ENCODE measurements at places on chromosomes 3 and 15.

GRCh38 chr15:24777307-24777706, 101.7 kb downstream of the NPAP1 start:
- DNase-seq: no peak

DNA sequence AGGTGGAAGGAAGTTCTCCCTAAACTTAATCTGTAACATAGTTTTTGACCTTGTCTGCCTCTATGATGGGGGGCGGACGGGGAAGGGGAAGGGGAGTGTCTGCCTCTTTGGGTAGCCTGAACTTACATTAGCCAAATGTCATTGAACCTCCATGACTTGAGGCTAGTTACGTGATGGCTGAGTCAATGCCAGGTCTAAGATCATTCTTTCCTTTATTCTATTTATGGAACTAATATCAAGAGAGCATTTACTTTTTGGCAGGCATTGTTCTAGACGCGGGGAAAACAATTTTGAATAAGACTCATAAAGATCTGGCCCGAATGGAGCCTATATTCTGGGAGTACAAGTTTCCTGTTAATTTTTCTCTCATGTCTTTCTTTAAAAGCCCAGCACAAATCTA, 340.7 kb upstream of the C2CD4B start:
- no peak for DNase-seq

- no peak for DNase-seq
These were observed 194.7 kb downstream of the SQOR start for GRCh38 chr15:45829336-45830153.

DNA sequence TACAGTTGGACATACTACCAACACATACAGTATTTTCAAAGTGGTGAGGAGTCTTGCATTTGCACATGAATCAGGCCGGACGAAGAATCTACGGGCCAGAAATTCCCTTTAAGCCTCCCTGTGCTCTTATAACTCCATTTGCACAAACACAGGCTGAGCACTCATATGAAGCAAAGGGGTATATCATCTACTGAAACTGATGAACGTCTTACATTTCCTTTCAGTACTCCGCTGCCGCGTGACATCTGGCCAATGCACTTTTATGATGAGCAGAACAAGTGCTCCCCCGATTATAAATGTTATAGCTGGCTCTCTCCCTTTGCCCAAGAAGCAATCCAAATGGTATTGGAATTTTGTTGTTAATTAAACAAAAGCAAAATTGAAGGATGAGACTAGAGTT, 110.3 kb upstream of the ICE2 start:
- DNase-seq: peak; percentile 72

DNA sequence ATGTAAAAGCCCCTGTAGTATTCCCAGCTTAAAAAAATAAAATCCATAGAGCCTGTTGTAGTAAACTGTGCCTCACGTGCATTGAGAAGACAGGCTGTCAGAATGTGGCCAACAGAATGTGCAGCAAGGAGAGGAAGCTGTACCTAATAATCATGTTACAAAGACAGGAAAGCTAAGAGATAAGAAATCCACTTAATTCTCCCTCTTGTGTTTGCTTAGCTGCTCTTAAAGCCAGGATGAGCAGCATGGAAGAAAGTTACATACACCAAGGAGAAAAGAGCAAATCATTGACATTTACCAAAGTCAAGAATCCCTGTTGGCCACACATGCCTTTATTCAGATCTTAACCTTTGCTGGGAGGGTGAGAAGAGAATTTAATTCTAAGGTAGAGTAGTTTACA, 85.9 kb downstream of the TNIK start:
- DNase-seq: no peak

GRCh38 chr3:11059090-11059798, 66.7 kb downstream of the SLC6A1 start:
- DNase-seq: peak; percentile 61

GRCh38 chr15:50077651-50078050, 41.4 kb downstream of the ATP8B4 start:
- DNase-seq: no peak

DNA sequence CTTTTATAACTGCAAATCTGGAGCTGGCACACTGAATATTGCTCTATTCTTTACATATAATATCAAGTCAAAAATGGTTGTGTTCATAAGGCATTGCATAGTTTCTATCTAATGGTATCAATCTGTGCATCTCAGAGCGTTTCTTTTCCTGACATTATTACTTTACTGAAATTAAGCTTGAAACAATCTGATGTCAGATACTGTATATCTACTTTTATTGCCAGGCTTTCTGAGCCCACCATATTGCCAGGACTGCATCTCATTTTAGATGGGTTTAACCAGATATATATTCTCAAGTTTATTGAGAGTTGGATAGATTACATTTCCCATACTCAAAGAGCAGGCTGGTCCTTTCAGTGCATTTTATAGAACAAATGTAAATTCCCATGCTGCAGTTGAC, 122.7 kb upstream of the MEIS2 start:
- DNase-seq: no peak

DNA sequence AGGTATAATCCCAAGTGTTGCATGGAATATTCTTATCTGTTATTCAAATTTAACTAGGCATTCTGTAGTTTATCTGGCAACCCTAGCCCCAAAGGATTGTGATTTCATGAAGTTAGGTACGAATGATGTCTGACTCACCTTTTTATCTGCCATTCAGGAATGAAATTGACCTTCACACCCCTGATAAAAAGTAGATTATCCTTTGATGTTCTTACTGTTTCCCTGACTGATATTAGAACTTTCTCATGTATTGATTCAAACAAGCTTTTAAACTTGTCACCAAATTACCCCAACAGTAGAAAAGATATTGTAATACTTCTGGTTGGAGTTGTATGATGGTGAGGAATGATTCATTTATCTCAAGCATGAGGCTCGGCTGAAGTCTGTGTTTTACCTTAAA, 43.6 kb upstream of the CADPS start:
- no peak for DNase-seq

DNA sequence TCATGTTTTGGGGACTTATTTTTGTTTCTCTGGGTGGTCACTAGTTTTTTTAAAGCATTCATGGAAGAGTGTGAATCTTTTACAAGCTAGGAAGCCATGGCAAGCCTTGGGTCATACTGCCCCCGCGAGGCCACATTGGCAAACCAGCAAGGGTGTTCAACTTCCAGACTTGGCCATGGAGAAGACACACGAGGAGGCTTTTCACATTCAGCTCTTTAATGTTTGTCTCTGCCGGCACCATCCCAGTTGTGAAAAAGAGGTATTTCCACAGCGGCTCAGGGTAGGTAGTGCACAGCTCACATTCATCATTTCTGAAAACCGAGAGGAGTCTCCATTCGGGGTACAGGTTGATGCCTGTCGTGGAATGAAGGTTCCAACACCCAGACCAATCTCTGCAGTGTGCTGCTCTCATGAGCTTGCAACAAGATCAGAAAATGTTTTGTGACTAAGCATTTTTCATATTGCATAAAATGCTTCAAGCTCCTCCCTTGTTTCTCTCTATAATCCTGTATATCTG, 7.7 kb downstream of the CCR5 start:
- DNase-seq: peak; percentile 80

DNA sequence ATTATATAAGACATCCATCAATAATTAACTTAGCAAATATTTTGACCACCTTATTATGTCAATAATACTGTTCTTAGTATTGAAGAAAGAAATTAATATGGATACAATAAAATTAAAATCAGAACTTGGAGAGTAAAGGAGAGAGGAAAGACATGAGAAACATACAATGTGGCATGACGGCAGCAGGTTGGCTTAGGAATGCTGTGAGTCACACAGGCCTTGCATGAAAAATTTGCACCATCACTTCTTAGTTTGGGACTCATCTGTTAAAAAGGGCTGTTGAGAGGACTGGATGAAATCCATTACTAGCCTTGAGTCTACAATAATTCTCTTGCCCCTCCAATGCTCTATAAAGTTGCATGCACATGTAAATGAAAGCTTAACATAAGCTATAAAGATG, 880.8 kb downstream of the ROBO1 start:
- no peak for DNase-seq

GRCh38 chr3:154904328-154904727, 175.8 kb upstream of the MME start:
- DNase-seq: no peak

DNA sequence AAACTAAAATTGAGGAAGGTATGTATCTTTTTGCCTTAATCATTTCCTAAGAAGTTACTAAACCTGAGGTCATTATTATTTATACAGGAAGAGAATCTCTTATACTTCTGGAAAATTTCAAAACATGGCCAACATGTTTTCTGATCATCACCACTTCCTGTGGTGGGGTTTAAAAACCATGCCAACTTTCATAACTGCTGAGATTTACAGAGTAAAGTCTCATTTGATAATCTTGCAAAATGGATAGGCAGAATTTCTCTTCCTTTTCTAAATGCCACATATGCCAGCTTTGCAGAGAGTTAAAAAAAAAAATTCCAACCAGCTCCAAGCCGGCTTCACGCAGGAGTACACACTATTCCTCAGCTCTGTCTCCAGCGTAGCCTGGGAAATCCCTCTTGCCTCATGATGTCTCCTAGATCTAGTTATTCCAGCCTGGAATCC, 124.3 kb upstream of the SPRED1 start:
- DNase-seq: peak; percentile 19

GRCh38 chr3:171460725-171461524, 720 bp upstream of the TNIK start:
- peak; percentile 54 for DNase-seq

- no peak for DNase-seq
These were observed 410.6 kb downstream of the FOXP1 start for GRCh38 chr3:71172951-71173350.

DNA sequence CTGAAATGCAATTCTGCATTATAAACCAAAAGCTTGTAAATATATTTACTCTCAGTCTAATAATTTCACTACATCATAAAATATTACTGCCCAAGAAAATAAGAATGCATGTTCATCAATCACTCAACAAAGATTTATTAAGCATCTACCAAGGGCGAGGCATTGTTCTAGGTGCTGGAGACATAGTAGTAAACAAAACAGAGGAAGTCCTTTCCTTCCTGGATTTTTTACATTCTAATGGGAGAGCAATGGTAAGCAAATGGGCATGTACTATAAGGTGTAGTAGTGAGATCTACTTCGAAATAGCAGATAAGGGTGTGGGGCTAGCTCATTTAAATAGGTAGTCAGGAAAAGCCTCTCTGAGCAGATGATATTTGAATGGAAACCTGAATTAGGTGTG, 10.8 kb upstream of the ZFYVE19 start:
- DNase-seq: no peak

DNA sequence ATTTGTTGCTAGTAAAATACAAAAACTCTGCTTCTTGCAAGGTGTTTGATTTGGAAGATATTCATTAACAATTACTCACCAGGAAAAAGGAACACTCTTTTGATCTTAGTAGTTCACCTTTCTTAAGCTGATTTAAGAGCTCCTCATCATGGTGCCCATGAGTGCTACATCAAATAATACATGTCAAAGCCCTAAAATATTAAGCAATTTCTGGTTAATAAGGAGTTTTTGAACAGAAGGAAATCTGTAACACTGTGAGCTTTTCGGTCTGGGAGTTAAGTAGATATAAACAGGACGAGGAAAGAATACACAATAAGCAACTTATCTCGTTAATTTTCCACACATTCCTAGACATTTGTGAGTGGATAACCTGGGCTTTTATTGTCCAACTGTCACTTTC, 83.9 kb upstream of the DCBLD2 start:
- no peak for DNase-seq

DNA sequence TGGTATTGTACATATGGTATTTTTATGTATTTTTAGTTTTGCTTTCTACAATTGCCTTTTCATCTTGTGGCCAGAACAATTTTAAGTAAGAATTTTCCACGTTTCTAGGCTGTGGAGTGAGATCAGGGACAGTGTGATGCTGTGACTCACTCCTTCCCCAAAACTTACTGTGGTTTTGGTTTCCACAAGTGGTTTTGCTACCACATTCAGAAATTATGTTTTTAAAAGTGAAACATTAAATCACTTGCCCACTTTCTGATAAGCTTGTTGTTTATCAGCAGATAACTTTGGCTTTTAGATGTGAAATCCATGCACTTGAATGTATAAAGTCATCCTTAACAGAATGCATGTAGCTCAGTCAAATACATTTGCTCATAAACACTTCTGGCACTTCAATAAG, 192.2 kb upstream of the THRB start:
- peak; percentile 53 for DNase-seq

All from activated CD4-positive, alpha-beta T cell treated with anti-CD3 and anti-CD28 coated beads, Interleukin-2, Interleukin-6, amounts not matched to agents 100 ng/mL and 50 ng/mL, durations not matched to agents 16 hours and 8 hours (primary cell).